ENCODE measurements at places on chromosomes 5 and 9.
A peak's percentile ranks its signal among the peaks of the same experiment; 100 is the strongest.

- no peak for DNase-seq
Measured at GRCh38 chr5:156025656-156026055, 301.3 kb upstream of the SGCD start.

GRCh38 chr9:11374926-11375325 is 762.1 kb upstream of the PTPRD start:
- no peak for DNase-seq

- DNase-seq, result peak; percentile 31
Measured at GRCh38 chr9:5186416-5187169, 1.2 kb upstream of the INSL6 start.

DNA sequence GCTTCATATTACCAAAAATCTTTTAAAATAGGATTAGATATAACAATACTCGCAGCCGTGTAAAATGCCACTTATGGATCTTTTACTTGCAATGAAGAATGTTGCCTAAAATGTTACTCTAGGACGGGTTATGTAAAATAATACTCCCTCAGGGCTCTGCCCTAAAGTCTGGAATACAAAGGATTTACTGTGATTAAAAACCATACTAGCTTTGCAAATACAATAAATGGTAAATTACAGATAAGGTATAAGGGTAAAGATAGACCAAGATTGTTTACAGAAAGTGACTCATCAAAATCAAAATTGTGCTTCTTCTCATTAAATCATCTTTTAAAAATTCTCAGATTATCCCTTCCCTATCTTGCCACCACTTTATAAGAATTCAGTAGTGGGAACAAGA is 163.6 kb downstream of the MEF2C start:
- no peak for DNase-seq

GRCh38 chr5:128019391-128019790 is 64.2 kb upstream of the SLC12A2 start:
- DNase-seq, result no peak

DNA sequence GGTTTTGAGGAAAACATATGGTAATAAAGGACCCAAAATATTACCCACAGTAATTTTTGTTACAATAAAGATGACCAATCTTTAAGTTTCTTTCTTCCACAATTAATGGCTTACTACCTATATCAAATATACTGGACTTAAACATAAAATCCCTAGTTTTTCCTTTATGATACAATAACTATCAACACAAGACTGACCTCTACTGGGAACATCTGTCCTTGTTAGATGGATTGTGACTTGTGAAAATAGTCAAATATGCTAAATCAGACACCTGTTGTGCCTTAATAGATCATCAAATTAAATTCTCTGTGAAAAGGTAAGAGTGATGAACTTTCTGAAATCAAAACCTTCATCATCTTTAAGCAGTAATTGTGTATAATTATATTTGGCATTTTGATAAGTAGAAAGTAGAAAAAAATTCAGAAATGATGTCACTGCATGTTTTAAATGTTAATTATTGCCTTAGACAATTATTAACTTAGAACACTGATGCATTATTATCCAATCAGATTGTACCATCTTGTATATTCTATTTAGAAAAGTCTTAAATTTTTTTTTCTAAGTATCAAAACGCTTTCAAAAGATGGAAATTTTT is 113.6 kb downstream of the DEPDC1B start:
- DNase-seq, result no peak

GRCh38 chr5:81393783-81394718 is at the start of gene ACOT12:
TSS of gene ACOT12 (minus strand) at chr5:81394134. CDS start at chr5:81394114, 20 bp downstream.
- DNase-seq, result no peak

DNA sequence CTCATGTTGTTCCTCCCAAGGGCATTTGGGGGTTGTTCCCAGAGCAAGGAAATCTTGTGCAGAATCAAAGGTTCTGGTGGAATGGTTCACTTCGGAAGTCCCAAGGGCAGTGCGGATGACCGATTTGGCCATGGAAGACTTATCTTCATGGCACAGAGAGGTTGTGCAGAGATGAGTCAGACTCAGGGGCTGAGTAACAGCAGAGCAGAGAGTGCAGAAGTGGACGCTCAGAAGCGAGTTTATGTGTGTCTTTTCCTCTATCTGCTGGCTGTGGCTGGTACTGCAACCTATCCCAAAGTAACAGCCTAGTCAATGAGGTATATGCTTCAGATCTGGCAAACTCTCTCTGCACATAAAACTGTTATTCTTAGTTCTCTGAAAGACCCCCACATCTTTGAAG is 118.1 kb downstream of the DPYSL3 start:
- no peak for DNase-seq

DNA sequence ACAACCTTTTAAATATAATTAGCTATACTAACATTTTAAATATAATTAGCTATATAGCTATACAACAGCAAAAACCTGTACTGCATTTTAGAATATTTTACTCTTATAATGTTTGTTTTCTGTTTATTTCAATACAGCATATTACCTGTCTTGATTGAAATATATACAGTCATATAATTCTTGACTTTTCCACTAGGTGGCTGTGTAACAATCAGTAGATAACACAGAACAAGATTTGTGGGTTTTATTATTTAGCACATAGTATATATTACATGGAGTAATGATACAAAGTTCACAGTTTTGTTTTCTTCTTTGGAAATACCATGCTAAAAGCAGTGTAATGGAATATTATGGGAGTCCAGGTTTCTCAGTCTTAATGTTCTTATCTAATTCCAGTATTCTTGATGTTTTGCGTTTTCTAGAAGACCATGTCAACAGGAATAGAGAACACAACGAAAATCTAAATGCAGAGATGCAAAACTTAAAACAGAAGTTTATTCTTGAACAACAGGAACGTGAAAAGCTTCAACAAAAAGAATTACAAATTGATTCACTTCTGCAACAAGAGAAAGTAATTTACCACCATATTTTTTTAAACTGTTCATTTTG is 13.3 kb downstream of the HMMR start:
- DNase-seq, result peak; percentile 2

GRCh38 chr9:37914154-37914551 is 10.2 kb upstream of the SLC25A51 start:
- no peak for DNase-seq

DNA sequence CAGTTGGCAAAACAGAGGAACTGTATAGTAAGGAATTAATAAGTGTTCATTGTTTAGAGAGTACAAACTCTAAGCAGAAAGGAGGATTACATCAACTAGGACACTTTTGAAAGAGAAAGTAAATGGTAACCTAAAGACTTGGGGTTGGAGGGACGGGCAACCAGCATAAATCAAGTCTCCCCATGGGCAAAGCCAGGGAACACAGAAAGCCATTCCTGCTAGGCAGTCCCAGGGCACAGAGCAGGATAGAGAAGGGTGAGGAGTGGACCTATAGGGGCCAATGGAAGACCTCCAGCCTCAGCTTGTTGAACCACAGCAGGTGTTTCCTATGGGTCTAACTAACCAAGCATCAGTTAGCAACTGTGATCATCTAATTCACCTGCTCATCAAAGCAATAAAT is 9.2 kb upstream of the ERAP1 start:
- no peak for DNase-seq

- DNase-seq, result no peak
Measured at GRCh38 chr9:136386018-136386417, 12.5 kb upstream of the CARD9 start.
